ENCODE measurements at places on chromosomes 12 and 14.

GRCh38 chr12:124509676-124510300 is 57.6 kb downstream of the NCOR2 start:
- DNase-seq, result peak; percentile 87

DNA sequence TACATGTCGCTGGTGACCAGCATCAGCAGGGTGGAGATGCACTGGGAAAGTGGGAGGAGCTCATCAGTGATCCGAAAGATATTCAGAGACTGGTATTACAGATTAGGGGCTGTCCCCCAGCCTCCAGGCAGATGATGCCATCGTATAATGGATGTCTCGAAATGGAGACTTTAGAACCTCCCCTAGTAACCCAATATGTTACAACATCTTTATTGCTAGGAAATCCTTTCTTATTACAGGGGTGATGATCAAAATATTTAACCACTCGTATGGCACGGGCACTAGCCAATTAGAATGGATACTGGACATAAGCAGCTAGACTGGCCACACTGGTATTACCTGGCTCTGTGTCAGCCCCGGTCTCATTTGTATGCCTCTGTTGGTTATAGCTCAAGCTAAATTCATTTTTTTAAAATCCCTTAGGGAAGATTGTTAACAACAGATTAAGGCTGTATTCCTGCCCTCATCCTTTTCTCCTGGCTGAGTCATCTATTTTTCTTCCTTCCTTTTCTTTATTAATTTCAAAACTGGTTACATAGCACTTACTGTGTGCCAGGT is 10.8 kb upstream of the CEBPE start:
- DNase-seq, result no peak

DNA sequence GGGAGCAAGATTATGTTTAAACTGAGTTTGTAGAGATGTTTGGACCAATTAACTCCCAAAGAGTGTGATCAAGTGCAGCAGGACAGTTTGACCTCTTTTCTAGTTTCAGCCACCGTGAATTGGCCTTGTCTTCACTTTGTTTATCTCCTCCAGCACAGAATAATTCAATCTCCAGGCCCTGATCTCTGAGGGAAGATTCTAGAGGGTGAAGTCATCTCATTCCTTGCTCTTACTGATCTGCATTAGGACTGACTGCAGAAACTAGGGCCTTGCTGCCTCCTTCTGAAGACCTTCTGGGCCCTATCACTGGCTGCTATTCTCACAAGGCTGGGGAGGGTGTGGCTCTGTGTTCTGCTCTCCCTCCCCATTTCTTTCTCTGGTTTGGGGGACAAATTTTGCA is 29.4 kb downstream of the C12orf75 start:
- no peak for DNase-seq

DNA sequence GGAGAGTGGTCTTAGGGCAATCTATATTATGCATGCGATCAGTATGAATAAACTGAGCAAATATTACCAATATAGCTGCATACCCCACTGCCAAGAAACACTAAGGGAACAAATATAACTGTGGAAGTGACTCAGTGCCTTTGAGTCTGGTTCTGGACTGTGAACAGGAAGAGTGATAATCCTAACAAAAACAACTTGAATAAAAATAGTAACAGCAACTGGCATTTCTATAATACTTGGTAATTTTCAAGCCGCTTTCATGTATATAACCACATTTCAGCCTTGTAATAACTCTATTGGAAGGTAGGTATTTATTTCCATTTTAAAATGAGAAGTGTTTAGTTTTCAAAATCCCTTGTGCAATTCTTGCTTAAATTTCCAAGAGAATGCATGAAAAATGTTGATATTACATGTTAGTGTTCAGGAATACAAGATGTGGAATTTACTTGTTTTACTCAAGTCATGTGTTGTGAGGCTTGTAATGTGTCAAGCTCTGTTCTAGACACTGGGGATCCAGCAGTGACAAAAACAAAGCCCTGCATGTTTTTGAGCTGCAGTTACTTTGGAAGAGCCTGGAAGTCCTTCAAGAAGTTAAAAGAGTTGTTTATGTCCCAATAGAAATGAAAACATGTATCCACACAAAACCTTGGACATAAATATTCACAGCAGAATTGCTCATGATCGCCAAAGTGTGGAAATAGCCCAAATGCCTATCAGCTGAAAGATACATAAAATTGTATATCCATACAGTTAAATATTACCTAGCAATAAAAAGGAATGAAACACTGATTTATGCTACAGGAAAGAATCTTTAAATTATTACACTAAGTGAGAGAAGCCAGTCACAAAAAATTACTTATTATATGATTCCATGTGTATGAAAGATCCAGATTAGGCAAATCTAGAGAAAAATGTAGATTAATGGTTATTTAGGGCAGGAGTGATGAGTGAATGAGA is 338.1 kb upstream of the TMEM132C start:
- DNase-seq, result no peak

DNA sequence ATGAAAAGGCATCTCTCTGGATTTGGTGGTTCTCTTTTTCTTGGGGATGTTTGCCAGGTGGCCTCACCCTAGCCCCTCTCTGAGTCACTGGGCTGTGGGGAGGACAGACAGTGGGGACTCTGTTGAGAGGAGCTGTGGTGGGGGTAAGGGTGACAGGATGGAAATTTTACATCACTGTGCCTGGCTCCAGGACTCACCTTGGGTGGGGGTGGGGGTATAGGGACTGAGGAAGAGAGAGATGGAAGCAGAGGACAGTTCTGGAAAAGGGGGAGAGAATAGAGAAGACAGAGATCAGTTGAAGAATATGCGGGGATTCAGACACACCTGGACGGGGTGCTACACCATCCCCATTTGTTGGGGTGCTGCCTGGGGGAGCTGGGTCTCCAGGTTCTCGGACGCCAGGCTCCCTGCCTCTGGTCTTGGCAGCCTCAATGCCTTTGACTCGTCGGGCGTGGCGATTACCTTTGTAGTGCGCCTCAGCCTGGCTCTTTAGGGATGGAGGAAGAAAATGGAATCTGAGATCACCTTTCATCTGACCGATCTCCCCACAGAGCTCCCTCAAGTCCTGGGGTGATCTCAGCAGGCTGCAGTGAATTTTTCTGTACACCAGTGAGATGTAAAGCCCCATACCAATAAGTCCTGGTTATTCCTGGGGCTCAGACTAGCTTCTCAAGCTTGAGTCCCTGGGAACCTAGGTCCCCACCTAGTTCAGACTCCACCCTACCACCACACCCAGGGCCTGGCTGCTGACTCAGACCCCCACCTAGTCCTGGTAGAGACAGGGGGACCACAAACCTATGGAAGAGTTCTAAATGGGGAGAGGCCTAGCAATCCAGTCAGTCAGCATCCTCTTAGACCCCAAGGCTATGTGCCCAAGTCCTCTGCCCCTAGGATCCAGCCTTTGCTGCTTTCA is 9.6 kb upstream of the GPR84 start:
- DNase-seq, result no peak

DNA sequence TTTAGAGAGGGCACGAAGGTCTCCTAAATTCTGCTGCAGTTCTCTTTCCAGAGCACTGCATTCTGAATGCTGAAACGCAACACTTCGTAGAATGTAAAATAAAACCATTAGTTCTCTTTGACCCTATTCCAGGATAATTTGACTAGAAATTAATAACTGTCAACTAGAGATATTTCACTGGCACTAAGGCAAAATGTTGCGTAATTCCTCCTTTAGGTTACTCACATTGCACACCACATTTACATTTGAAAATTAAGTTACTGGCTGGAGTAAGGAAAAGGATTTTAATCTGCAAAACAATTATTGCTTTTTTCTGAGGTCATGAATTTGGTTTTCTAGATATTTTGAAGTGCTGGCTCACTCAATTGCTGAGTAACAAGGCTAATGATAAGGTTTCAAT is 58.0 kb upstream of the TRHDE start:
- no peak for DNase-seq

DNA sequence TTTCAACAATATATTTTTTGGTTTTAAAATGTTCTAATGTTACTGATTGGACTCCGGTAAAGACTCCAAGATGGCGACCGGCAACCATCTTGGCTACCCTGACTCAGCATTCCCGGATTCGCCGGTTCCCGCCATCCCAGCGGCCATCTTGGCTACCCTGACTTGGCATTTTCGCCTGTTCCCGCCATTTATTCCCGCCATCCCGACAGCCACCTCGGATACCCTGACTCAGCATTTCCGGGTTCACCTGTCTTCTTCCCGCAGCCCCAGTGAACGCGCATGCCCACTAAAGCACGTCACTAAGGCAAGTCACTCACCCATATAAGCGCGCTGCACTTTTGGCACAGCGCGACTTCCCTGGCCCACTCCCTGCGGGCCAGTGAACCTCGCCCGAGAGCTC is 9.0 kb upstream of the LRFN5 start:
- no peak for DNase-seq

DNA sequence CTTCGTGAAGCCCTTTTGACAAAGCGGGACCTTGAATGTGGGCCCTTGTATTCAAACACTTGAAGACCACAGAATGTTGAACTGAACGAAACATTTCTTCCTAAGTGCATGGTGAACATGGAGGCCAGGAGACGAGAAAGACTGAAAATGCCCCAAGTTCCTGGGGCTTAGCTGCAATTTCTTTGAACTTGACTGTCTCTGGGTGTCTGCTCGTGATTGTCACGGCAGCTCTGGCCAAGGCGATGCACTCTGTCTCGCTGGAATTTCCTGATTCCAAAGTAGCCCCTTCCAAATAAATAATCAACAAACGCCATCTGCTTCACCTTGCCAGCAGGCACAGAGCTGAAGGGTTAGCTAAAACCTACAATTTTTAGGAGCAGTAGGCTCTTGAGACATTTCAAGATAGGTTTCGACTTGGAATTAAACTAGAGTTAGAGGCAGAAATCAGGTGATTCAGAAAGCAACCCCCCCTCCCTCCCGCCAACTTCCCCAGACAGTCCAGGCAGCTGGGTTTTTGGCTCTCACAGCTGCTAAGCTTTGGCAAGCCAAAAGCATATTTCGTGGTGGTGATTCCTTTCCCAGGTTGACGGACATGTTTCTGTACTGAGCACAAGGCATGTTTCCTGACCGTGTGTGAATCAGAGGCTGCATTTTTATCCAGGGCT is 13.5 kb upstream of the IRF2BPL start:
- no peak for DNase-seq

- no peak for DNase-seq
Measured at GRCh38 chr12:25491396-25492325, 61.4 kb downstream of the LMNTD1 start.

GRCh38 chr12:124607681-124608425 is 40.4 kb upstream of the NCOR2 start:
- DNase-seq, result no peak
